GM06990 (cell line): ENCODE measurements at places on chromosomes 11 and 22.

- no peak for DNase-seq
Observed at GRCh38 chr11:58963551-58964104, 24.3 kb downstream of the GLYATL1 start.

DNA sequence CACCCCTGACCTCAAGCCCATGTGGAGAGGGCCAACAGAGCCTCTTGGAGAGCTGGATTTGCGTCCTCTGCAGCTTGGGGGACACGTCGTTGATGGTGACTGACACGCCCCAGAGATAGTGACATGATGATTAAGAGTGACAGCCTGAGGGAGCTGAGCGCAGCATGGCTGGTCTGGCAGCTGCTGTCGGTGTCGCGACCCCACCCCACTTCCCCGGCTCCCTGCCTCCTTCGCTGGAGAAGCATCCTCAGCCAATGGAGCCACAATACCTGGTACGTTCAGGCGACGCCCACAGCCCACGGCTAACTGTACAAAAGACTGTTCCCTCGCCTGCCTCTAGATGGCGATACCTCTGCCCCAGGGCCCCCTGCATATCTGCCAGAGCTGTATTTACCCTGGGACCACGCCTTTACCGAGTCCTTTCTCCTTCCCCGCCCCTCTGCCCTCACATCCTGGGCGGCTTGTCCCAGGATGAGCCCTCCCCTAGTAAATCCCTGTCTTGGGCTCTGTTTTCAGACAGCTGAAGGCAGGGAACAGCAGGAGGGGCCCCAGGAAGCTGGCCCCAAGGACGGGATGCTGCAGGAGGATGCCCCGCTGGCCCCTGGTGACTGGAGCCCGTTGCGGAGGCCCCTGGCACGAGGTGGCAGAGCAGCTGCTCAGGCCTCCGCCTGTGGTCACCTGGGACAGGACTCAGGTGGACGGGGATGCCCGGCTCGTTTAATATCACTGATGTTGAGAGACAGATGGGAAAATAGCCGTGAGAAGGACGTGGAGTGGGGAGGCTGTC, 90.6 kb downstream of the RPS6KA4 start:
- peak; percentile 51 for DNase-seq

DNA sequence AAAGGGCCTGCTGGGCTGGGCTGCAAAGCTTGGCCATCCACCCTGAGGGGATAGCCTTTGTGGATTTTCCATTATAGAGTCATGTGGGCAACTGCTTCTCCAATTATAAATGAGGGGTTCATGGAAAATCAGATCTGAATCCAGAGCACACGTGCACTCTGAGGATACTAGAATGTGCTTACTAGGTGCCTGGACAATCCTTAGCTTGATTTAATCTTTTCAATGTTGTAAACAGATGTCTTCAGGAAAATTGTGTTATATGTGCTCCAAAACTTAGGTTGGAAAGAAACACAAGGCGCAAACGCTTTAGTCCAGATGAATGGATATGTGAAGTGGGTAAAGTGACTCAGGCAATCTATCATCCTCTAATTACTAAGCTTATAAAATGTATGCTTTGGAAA, 92.0 kb downstream of the SLC17A6 start:
- DNase-seq, result no peak

DNA sequence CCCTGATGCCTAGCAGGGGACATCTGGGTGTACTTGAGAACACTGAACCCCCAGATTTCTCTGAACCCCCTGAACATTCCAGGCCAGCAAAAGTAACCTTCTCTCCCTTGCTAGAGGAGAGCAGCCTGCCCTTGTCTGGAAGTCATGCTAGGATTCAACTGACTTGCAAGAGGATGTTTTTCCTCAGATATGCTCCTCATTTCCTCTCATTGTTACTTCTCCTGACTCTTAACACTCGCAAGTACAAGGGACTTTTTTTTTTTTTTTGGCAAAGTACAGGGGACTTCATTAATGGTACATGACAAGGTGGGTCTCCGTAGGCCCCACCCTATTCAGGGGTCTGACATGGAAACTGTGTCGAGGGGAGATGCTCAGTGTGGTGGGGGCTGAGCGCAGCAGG, 6.3 kb upstream of the MCHR1 start:
- no peak for DNase-seq

- no peak for DNase-seq
Observed at GRCh38 chr11:951507-951906, 25.8 kb downstream of the AP2A2 start.

GRCh38 chr22:21762712-21763581, 27.4 kb upstream of the YPEL1 start:
- no peak for DNase-seq

DNA sequence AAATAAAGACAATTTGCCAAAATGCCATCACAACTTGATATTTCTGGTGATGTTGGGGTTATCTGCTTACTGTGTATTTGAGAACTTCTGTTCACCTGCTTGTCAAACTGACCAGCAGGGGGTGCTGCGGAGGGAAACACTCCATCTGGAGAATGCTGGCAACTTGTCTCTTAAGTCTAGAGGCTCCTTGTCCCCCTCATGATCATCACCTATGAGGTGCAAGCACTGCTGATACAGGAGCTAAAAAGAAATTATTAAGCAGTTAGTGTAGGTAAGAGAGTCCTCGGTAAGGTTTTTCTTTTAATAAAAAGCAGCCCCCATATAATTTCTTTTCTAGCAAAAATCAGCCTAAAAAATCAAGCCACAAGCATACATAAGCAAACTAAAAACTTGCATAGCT, 32.7 kb upstream of the GLYATL1B start:
- no peak for DNase-seq

DNA sequence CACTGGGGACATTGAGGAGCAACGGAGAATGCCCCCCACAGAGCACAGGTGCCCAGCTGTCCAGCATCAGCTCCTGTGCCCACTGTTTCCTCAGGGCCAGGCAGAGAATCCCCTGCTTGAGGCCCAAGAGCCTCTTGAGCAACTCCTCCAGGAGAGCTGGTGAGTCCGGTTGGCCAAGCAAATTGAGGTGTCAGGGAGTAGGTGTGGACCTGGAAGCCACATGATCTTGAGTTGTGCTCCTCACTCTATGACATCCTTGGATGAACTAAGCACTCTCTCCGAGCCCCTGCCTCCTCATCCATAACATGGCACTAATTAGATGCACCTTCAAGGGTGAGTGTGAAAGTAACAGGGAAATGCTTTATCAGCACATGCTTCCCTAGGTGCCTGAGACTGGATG, 121.3 kb downstream of the DBX1 start:
- DNase-seq, result no peak

GRCh38 chr22:20418211-20418788, 19.3 kb downstream of the SCARF2 start:
- peak; percentile 68 for DNase-seq

- no peak for DNase-seq
Observed at GRCh38 chr11:124219126-124219525, 21.8 kb upstream of the OR8G1 start.

GRCh38 chr22:27490080-27490479, 311.5 kb downstream of the MN1 start:
- no peak for DNase-seq

DNA sequence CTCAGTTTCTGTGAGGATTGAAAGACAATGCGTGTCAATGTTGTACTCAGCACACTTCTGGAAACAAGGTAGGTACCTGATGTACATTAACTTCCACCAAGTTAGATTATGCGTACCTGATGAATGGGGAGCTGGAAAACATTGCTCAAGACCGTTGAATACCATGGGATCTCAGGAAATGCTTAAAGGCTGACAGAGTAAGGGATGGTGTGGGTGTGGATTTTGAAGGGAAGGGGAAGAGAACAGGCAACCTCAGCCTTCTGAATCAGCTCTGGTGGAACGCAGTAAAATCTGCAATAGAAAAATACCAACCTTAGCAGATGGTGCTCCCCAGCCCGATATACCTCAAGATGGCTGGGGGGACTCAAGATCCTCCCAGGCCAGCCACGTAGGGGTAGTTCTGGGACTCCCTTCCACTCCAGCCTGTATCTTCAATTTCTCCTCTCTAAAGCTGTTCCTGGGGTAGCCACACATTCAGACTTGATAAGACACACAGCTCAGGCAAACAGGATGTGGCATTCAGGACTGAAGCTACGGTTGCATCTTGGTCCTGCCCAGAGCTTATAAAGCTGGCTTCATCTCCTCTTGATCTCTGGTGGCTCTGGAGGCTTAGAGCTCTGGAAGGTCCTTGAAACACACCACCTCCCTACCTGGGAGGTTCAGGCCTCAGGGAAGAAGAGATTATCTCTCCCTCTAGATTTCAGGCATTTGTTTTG, 111.8 kb downstream of the CTNND1 start:
- no peak for DNase-seq

DNA sequence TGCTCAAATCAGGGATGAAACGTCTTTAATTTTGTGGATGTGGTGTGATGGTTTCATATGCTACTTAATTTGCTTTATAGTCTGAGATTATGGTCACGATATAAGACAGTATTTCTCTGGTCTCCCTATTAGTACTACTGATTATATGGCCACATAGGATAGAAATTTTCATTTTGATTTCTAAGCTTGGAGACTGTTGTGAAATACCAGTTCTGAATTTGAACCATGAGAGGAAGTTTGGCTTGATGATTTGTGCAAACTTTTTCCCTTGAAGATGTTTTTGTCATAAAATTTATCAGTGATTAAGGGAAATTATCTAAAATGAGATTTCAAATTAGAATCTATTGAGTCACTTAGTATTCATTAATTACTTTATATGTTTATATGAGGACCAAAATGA, 2.7 kb downstream of the RNF169 start:
- DNase-seq, result no peak

DNA sequence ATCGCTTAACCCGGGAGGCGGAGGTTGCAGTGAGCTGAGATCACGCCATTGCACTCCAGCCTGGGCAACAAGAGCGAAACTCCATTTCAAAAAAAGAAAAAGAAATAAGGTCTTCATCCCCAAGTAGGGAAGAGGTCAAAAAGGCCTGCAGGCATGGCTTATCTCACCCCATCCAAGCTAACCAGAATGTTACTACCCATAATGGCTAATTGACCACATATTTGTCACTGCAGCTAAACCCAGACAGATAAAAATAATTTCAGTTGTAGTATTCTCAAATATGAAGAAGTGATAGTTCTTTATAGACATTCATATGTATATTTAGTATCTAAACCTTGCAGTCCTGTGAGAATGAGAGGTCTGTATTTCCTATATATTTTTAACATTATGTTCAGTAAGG, 17.8 kb downstream of the PIWIL4 start:
- no peak for DNase-seq

DNA sequence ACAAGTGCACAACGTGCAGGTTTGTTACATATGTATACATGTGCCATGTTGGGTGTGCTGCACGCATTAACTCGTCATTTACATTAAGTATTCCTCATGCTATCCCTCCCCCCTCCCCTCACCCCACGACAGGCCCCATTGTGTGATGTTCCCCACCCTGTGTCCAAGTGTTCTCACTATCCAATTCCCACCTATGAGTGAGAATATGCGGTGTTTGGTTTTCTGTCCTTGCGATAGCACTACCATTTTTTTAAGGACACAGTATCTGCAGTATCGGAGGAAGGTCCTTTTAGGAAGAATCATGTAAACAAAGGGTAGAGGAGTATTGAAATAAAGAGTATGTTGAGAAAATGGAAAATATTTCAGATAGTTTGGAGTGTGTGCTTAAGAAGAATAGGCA, 25.9 kb downstream of the PDE3B start:
- no peak for DNase-seq

DNA sequence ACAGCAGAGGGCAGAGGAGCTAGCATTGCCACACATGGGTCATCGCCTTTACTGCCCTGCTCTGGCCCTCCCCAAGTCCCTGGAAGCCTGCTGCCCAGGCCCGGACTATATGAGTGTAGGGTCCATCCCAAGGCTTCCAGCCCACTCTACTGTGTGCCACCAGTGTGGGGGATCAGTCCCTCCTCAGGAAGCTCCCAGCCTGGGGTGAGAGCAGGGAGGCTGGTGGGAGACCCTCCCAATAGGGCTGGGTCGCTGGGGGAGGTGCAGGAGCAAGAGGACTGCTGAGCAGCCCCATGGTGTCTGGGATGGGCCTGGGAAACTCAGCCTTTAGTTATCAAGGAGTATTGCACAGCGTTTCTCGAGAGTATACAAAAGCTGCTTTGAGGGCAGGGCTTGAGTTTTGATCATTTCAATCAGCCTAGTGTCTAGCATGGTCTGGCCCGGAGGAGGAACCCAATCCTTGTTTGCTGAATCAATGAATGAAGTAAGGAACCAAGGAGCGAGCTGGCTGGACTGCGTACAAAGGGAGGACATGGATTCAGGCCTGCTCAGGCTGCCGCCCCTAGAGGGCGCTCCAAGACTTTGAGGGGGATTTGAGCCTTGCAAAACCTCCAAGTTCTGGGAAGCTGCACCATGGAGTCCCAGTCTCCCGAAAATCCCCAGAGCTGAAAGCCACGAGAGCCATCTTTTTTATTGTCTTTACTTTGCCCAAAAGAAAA, 89.0 kb upstream of the PARVA start:
- DNase-seq, result no peak

DNA sequence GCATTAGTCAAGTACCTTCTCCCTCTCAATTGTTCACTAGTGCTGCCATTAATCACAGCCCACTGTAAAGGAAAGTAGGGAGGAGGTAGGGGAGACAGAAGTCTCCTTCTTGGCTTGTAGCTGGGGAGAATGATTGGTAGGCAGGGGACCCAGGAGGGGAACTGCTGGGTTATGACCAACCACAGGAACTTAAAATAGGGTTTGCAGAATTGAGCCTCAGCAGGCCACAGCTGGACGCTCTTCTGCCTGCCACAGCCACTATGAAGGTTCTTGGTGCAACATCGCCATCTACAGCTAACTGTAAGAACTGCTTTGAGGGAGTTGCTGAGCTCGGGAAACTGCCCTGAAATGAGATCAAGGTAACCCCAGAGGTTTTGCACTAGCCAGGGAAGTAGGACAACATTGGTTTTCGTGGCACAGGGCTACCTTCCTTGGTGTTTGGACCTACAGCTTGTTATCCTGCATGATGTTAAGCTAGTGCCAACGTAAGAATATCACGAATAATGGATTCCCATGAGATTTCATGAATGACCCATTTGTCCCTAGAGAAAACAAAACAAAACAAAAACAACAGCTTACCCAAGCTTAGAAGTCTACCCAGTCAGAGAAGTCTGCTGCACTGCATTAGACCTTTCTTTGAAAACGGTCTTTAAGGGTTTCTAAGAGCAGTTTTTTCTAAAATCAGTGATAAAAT, 787.1 kb upstream of the API5 start:
- no peak for DNase-seq

- DNase-seq, result no peak
Observed at GRCh38 chr11:135015966-135016365, 603.9 kb upstream of the B3GAT1 start.

DNA sequence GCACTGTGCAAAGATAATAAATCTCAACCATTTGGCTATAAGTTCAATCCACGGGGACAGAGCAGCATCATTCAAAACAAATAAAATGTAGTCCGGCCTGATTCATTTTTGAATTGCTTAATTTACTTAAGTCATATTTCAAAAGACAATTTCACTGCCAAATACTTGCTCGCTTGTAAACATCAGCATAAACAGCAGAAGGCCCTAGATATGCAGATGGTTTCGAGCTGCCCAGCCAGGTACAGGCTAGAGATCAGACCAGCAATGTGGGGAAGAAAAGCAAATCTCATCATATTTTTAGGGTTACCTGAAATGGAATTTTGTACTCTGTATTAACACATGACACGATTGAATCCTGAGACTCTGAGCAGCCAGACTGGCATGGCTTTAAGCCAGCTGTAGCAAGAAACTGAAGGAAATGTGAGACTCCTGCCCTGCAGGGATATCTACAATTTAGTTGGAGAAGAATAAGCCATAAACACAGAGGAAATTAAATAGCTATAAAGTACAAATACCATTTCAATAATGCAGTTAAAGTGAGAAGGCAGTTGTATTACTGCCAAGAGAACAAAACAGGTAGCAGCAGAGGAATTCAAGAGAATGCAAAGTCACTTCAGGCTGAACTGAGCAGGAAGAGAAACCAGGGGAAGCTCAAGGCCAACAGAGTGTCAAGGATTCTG, 440.3 kb downstream of the ETS1 start:
- no peak for DNase-seq
